Pons (tissue), 1 donor: ENCODE measurements at places on chromosomes 12 and 14.
A peak's percentile ranks its signal among the peaks of the same experiment; 100 is the strongest.

DNA sequence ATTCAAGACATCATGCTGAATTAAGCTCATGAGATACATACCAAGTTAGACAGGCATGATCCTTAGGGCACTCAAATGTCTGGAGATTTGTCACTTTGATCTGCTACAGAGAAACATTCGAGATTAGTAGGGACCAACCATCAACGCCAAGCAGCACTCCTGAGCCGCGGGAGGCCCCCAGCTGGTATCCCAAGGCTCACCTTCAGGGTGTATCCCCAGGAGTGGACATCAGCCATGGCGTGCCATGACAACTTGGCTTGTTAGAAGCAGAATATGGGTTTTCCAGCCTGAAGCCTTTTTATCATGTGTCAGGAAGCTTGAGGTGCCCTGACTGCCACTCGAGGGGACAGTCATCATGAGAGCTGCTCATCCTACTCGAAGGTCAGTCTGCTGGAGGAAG lies 39.1 kb upstream of the GPHB5 start:
- no peak for DNase-seq

GRCh38 chr12:132711080-132711843 lies 620 bp downstream of the PGAM5 start:
- no peak for DNase-seq

DNA sequence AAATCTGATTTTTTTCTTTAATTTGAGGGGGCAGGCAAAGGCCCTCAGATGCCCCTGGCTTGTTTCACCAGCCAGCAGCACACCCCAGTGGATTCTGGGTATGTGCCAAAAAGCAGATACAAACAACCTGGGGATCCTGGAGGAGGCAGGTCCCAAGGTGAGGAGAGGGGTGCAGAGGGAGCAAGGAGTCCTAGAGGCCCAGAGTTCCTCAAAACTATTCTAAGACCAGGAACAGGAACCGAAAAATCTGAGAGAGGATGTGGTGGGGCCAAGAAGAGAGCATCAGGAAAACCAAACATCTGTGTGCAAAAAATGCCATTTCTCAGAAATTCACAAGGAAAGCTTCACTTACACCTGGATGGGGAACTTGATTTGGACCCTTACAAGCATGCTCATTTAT lies 8.2 kb downstream of the KCNA5 start:
- DNase-seq: peak; percentile 75

- DNase-seq: peak; percentile 6
These were observed 1823.6 kb upstream of the FLRT2 start for GRCh38 chr14:83706231-83706954.

DNA sequence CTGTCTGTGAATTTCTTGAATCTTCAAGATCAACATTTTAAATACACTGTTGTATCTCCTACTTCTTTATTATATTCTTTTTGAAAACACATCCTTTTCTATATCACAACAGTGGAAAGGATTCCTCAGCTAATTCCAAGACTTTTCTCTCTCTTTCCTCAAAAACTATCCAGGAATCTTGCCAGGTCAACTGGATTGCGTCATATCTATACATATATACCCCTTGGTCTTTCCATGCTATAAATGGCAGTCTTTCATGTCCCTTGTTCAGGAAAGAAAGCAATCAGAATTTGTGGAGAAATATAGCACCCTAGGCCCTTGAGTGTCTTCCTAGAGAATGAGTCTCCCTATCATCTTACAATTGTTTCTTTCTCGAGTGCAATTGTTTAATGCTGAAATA lies 149.0 kb downstream of the KCNA5 start:
- no peak for DNase-seq

DNA sequence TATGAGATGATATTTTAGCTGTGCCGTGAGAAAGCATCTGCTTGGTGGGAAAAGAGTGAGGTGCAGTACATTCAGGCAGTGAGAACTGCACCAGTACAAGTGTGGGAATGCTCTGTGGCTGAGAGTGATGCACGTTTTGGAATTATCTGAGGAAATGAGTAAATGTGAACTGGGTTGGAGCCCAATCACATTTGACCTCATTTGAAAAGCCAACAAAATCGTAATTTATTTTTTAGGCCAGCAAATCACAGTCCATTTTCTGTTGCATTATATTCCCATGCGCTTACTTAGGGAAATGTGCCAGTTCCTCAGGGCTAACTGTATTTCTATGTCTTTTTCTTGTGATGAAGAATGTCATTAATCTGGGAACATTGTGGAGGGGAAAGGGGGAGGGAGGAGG lies 77.3 kb downstream of the SNAPC1 start:
- DNase-seq: no peak

DNA sequence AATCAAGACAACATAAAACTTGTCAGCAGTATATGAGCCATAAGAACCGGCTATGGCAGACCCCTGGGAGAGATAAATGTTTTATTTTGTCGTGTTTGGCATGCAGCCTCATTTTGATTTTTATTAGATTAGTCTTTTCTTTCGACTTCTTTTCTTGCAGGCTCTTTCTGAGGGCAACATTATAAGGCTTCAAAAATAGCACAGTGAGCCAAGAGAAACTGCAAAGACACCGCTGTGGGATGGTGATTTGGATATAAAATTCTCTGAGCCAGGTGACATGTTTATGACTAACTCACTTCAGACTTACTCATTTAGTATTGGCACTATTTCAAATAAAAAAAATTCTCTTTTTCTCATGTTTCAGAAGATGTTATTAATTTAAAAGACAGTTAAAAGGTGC lies 96.8 kb upstream of the PKP2 start:
- no peak for DNase-seq

- no peak for DNase-seq
These were observed 22.8 kb downstream of the CRACR2A start for GRCh38 chr12:3730111-3730510.

DNA sequence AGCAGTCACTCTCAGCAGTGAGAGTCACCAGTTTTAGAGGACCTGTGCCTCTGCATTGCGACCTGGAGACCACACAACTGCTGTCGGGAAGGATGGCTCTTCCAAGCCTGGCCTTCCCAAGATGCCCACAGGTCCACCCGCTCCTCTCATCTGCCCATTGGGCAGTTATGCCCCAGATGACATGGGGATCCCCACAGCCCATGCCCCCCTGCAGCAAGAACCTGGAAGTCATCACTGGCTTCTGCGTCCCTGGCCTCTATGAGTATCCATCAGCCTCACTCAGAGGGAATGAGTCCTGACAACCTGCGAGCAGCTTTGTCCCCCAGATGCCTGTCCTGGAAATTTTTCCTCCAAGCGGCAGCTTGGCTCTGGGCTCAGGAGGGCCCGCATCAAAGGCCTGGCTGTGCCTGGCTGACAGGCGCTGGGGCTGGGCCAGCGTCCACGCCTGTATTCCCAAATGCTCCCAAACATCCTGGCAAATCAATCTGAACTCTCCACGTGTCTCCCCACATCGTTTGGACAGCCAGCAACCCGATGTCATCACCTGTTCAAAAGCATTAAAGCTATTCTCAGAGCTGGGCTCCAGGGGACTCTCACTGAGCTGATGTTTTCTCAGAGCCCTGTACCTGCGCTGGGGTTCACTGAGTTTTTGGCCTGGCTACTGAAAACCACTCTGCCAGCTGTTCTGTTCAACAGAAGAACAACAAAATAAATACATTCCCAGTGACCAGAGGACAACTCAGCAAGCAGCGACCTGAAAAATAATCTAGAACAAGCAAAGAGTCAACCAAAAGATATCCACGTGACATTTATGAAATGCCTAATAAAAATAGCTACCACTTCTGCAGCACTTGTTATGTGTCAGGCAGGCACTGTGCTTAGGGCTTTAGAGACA lies 57.8 kb downstream of the CLMN start:
- no peak for DNase-seq

DNA sequence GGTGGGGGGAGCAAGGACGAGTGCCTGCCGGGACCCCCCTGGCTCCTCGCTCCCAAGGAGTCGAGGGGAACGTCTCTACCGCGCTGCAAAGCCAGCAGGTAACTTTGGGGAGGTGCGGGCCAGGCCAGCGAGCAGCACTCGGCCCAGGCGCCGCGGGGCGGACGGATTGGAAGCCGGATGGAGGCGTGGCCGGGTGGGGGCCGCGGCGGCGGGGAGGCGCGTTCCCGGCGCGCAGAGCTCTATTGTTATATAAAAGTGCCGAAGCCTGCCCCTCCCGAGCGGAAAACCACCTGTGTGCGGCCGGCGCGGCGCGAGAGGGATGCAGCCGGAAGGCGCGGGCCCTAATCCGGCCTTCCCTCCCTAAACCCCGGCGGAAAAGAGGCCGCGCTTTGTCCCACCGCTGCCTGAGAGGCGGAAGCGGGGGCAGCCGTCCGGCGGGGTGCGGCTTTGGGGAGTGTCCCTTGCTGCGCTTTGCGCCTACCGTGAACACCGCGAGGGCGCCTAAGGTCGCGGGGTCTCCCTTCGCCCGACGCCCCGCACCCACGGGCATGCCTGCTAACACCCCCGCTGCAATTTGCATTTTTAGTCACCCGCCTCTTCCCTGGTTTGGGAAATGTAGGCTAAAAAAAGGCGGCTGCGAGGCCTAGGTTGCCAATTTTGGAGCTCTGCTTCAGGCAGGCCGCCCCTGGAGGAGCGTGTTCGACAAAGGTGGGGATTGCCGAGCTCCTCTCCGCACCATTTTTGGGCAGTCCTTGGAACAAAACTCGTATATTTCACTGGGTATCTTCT lies 1.7 kb upstream of the DUSP6 start:
- DNase-seq: peak; percentile 35

DNA sequence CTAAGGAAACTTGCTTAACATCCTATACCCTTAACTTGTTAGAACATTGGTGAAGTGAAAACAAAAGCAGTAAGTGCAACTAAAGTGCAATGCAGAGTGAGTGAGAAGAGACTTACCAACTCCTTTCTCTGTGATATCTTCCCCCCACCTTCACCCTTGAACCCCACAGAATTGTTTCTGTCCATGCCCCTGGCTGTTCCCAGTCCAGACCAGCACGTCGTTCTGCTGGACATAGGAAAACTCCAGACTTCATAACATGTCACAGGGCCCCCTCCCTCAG lies 91.9 kb downstream of the DAD1 start:
- DNase-seq: no peak

DNA sequence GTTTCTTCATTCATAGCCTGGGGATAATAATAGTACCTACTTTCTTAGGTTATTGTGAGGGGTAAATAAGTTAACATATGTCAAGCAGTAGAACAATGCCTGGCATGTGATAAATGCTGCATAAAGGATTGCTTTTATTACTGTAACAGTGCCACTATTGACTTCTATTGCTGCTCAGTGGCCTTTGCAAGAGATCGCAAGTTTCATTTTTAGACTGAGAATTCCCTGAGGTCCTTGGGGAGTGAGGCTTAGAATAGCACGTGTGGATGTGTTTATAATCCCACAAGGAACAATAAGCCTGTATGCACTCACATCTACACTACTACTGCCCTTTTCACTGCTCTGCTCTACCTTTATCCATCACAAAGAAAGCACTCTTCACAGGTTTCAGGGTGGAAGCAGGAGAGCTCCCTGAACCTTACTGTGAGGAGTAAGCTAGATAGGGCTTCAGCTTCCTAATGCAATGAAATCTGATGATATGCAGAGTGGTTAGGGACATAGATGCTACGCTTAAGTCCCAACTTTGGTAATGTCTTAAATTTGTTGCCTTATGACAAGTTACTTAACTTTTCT lies 302.6 kb downstream of the SNAPC1 start:
- DNase-seq: peak; percentile 3

DNA sequence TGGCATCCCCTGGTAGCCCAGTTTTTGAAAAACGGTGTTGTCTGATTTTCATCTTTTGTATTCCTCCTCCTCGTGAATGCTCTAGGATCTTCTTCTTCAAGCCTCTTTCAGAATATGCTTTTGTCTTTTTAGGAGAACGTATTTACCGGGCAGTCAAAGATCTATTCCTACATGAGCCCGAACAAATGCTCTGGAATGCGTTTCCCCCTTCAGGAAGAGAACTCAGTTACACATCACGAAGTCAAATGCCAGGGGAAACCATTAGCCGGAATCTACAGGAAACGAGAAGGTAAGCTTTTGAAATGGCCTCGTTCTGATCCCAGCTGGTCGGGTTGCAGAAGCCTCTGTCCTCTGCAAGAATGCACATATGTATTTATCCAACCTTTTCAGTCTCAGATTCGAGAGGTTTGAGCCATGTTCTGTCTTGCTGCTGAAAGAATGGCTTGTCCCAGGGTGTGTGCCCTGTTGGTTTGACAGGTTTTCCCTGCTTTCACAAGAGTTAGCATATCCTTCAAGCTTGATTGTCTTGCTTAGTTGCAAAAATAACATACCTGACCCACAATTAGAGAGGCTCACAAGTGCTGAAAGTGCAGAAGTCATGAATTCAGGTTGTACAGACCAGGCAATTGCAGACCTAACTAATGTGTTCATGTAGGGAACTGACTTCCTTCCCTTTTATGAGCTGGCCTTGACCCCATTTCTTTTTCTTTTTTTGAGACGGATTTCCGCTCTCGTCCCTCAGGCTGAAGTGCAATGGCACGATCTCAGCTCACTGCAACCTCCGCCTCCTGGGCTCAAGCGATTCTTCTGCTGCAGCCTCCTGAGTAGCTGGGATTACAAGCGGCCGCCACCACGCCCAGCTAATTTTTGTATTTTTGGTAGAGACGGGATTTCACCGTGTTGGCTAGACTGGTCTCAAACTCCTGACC lies 6.8 kb downstream of the KMT5A start:
- DNase-seq: peak; percentile 48

GRCh38 chr12:111033281-111034082 lies 113.1 kb upstream of the MYL2 start:
- no peak for DNase-seq

GRCh38 chr14:61346793-61347192 lies 25.4 kb downstream of the PRKCH start:
- no peak for DNase-seq

DNA sequence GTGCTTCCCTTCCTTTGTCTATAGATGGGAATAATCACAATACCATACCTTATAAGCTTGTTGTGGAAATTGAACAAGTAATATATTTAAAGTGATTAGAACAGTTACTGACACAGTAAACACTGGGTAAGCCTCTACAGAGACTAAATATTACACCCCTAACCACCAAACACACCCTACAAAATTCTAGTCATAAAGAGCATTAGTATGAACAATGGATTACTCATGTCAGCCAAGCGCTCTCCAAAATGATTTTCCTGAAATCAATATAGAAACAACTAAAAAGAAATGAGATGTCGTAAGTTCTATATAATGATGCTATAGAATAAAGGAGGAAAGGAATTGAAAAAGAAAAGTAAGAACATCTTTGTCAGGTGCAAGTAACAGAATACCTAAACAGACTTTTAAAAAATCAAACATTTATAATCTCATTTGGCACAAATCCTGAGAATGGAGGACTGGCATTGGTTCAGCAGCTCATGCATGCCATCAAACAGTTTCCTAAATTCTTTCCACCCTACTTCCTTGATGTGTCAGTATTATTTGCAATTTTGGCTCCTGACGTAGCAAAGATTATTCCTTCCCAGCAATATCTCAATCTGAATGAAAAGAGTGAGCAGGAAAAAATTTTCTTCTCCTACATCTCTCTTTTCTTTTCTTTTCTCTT lies 118.0 kb downstream of the SINHCAF start:
- no peak for DNase-seq

- DNase-seq: peak; percentile 67
These were observed 268.6 kb downstream of the BTG1 start for GRCh38 chr12:91877022-91877421.

GRCh38 chr14:21505012-21505553 lies 6.1 kb downstream of the METTL3 start:
- DNase-seq: no peak

GRCh38 chr14:68286667-68287066 lies 467.1 kb downstream of the RAD51B start:
- no peak for DNase-seq

GRCh38 chr12:91179315-91179714 lies 3.3 kb downstream of the DCN start:
- no peak for DNase-seq

GRCh38 chr12:125110641-125111360 lies 45.6 kb downstream of the AACS start:
- no peak for DNase-seq
